ENCODE measurements at places on chromosomes 6 and 20.
A peak's percentile ranks its signal among the peaks of the same experiment; 100 is the strongest.

DNA sequence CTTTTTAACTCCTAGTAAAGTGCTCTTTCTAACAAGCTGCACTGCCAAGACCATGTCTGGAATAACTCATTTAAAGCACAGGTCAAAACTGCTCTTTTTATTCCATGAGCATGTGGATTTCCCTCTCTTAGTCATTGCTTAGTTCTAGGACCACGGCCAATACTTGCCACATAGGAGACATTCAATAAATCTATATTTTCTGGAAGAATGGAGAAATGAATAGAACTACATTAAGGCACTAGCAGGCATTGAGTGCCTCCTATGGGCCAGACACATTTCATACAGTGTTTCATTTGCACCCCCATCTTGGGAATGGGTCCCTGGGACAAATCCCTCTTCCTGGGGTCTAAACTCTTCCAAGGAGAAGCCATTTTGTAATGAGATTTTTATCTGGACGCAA lies 552.8 kb upstream of the CITED2 start:
- DNase-seq: peak; percentile 90

- peak; percentile 65 for DNase-seq
Measured at GRCh38 chr6:129133770-129134192, 250.8 kb downstream of the LAMA2 start.

GRCh38 chr20:40493071-40493470 lies 196.0 kb downstream of the MAFB start:
- DNase-seq: peak; percentile 81

DNA sequence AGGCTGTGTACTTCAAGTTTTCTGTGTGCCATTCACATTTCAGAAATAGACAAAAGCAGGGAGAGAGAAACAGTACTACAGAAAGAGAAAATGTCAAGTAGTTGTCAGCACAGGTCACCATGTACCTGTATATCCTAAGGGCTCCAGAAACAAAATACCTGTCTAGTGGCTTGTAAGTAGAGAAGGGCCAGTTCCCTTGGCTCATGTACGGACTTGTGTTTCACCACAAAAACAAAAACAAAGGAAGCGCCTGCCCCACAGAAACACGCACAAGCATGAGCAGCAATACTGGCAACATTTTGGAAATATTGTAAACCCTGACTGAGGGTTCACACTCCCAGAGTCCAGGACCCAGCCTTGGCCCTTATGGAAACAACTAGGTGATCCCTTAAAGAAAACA lies 44.3 kb downstream of the CNKSR3 start:
- no peak for DNase-seq

- DNase-seq: no peak
Measured at GRCh38 chr20:49759266-49759950, 45.7 kb upstream of the B4GALT5 start.

GRCh38 chr6:82248273-82248735 lies 760 bp upstream of the IBTK start:
- peak; percentile 65 for DNase-seq

- peak; percentile 31 for DNase-seq
Measured at GRCh38 chr6:31158863-31159855, 770 bp downstream of the TCF19 start.

- DNase-seq: no peak
Measured at GRCh38 chr6:141151710-141152417, 980.9 kb upstream of the GJE1 start.

- no peak for DNase-seq
Measured at GRCh38 chr6:3311826-3312225, 53.1 kb downstream of the PSMG4 start.

- no peak for DNase-seq
Measured at GRCh38 chr20:37305079-37305478, 15.6 kb downstream of the MANBAL start.

DNA sequence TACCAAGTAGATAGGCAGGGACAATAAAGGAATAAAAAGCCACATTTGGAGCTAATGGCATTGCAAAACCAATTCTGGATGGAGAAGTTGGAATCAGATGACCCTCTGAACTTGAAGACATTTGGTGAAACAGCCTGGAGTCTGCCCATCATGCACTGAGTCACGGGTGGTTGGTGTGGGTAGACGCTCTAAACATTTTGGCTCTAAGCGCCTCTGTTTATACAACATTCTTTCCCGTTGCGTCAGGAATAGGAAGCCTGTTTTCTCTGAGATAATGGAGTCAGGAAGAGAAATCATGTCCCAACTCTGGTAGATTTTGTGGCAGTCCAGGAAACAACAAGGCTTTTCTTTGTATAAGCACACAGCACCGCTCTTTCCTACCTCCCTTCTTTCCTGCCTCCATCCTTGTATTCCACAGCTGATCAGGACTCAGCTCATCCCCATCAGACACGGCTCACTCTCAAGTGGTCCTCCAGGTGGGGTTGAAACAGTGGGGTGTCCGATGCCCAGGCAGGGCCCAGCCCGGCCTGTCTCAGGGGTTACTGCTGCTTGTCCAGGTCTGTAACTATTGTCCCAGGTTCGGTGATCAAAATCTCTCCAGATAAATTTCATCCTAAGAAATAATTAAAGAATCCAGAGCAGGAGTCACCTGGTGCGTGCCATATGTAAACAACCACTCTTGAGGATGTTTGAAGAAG lies 12.1 kb upstream of the RAMACL start:
- peak; percentile 97 for DNase-seq

GRCh38 chr6:170176898-170177771 lies 113.7 kb downstream of the DLL1 start:
- DNase-seq: no peak

GRCh38 chr20:1851396-1851795 lies 43.8 kb upstream of the SIRPA start:
- DNase-seq: no peak

- DNase-seq: no peak
Measured at GRCh38 chr6:118985123-118985830, 50.3 kb upstream of the MCM9 start.

DNA sequence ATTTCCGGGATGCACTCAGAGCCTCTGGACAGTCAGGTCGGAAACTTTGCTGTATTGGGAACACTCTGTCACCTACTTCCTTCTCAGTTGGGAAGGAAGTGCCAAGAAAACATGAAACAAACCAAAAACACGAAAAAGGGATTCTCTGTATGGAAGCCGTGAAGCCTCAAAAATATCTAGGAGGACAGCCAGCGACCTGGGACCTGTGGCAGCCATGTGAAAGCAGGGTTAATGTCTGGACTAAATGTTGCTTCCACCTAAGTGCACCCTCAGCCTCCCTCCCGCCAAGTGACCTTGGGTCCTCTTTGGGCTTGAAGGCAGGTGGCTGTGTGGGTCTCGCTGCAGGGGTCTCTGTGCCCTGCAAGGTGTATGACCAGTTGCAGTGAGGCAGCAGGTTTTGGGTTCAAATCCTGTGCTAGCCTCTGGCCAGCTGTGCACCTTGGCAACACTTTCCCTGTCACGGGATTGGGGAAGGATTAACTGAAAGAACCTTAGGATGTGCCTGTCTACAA lies 851 bp downstream of the MAVS start:
- peak; percentile 11 for DNase-seq

DNA sequence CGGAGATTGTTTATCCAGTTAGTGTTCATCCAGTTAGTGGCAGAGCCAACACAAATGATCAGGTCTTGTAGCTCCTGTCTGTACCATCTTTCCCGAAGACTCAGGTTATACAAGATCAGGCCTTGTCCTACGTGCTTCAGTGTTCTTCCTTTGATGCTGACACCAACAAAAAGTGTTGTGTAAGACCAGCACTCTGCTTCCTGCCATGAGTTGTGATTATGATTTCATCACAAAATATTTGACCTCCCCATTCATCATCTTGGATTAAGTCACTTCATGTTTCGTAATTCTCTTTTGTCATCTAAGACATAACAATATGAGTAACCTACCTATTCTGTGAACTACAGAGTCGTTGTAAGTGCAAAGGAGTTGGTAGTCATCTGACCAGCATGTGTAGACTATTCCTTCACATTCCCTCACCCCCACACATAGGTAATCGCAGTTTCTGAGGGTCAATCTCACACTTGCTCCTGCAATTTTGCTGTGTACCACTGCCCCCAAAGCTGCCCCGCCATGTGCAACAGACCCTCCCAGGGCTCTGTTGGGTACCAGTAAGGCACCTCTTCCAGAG lies 135.6 kb upstream of the SLC22A23 start:
- peak; percentile 99 for DNase-seq

GRCh38 chr20:10986586-10986985 lies 312.8 kb upstream of the JAG1 start:
- peak; percentile 35 for DNase-seq

- no peak for DNase-seq
Measured at GRCh38 chr6:111607279-111607678, 1.6 kb upstream of the TRAF3IP2 start.

DNA sequence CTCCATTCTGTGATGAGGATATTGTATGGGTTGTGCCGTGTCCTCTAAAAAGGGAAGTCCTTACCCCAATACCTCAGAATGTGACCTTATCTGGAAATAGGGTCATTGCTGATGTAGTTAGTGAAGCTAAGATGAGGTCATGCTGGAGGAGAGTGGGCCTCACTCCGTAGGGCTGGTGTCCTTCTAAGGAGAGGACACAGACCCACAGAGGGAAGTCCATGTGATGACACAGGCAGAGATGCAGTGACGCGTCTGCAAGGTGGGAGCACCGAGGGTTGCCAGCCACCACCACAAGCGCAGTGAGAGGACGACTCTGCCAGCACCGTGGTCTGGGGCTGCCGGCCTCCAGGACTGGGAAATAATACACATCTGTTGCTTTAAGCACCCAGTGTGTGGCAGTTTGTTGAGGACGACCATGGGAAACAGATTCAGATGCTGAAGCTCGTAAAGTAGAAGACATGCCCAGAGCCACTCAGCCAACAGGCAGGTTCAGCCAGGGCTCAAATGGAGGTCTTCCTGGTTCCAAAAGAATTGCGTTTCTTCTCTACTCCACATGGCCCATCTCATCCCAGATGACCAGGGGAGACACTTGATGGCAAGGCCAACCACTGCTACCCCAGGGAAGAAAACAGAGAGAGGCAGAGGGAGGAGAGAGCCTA lies 59.2 kb upstream of the DUSP22 start:
- DNase-seq: no peak

GRCh38 chr6:108942556-108943492 lies 94.6 kb downstream of the ARMC2 start:
- no peak for DNase-seq

- no peak for DNase-seq
Measured at GRCh38 chr6:44641344-44642031, 254.0 kb downstream of the CDC5L start.

DNA sequence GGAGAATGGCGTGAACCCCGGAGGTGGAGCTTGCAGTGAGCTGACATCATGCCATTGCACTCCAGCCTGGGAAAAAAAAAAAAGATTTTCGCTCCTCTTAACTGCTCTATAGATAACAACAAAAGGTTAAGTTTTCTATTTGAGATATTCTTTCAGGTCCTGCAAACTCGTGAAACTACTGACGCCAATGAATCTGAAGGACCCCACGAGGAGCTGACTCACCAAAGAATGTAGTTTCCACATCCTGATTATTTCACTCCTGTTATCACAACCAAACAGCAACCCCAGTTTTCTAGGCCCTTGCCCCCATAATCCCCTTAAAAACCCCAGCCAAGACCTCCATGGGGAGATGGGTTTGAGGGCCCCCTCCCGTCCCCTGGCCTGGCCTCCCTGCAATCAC lies 58.7 kb downstream of the OTOR start:
- peak; percentile 81 for DNase-seq

DNA sequence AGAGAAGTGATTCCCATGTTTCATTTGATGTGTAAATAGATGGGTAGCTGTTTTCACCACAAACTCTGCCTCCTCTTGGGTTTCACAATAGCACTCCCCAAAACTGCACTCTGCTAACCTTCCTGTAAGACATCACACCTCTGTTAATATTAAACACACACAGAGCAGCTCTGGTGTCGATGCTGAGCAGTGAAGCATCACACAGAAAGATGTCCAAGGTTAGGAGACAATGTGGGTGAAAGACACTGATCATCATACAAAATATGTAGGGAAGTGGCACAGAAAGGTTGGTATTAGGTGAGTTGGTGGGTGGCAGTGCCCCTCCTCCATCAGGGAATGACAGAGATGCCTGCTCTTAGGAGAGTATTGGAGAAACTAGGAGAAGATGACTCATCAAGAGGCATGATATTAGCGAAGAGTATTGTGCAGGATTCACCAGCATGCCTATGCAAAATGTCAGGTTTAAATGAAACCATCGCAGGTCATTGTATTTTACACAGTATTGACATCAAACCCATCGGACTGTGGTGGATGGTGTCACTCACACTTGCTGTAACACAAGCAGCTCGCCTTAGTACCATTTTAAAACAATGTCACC lies 199.7 kb downstream of the TBXT start:
- no peak for DNase-seq

GRCh38 chr6:110852773-110853172 lies 21.8 kb upstream of the AMD1 start:
- DNase-seq: no peak

- no peak for DNase-seq
Measured at GRCh38 chr20:16395366-16395765, 177.9 kb downstream of the KIF16B start.

GRCh38 chr6:5179917-5180316 lies 80.8 kb downstream of the LYRM4 start:
- DNase-seq: peak; percentile 30

GRCh38 chr20:63920226-63920625 lies 25.3 kb downstream of the DNAJC5 start:
- DNase-seq: no peak

DNA sequence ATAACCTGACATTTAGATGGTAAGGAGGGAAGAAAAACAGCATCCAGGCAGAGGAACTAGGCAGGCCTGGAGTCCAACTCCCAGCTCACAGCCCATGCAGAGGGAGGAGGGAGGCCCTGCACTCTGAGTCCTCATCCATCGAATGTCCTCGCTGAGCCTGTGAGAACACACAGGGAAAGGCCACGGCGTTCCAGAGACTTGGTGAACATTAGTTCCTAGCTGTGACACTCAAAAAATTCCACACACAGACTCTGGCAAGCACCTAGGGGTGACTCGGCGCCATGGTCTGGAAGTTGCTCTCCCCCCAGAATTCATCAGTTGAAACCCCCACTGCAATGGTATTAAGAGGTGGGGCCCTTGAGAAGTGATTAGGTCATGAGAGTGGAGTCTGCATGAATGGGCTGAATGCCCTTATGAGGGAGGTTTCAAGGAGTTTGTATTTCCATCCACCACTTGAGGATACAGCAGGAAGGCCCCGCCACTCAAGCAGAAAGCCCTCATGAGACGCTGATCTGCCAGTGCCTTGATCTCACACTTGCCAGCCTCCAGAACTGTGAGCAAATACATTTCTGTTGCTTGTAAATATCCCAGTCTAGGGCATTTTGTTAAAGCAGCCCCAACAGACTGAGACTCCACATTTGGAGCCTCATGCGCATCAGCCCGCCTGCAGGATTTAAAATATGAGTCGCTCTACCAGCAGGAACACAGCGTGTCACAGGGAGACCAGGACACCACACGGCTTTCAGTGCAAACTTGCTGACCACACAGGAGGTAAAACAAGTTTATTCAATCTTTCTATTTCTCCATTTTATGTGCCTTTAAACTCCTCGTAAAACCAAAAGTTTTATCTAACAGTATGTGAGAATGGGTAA lies 73.9 kb downstream of the WDR27 start:
- DNase-seq: no peak

- no peak for DNase-seq
Measured at GRCh38 chr6:41426888-41427641, 91.7 kb downstream of the NCR2 start.

- DNase-seq: no peak
Measured at GRCh38 chr6:49155316-49155715, 307.7 kb downstream of the MMUT start.

GRCh38 chr6:163263196-163263595 lies 151.3 kb upstream of the QKI start:
- no peak for DNase-seq

- no peak for DNase-seq
Measured at GRCh38 chr6:90865513-90865912, 278.6 kb upstream of the MAP3K7 start.

GRCh38 chr20:55928266-55928665 lies 77.1 kb downstream of the CBLN4 start:
- no peak for DNase-seq

All from iris pigment epithelial cell (primary cell).